ENCODE measurements at places on chromosomes 7 and 10.
A peak's percentile ranks its signal among the peaks of the same experiment; 100 is the strongest.

GRCh38 chr10:43696909-43697483 lies 48.3 kb upstream of the ZNF32 start:
- DNase-seq, result no peak

- peak; percentile 55 for DNase-seq
Measured at GRCh38 chr10:28991333-28992270, 297.3 kb upstream of the LYZL1 start.

DNA sequence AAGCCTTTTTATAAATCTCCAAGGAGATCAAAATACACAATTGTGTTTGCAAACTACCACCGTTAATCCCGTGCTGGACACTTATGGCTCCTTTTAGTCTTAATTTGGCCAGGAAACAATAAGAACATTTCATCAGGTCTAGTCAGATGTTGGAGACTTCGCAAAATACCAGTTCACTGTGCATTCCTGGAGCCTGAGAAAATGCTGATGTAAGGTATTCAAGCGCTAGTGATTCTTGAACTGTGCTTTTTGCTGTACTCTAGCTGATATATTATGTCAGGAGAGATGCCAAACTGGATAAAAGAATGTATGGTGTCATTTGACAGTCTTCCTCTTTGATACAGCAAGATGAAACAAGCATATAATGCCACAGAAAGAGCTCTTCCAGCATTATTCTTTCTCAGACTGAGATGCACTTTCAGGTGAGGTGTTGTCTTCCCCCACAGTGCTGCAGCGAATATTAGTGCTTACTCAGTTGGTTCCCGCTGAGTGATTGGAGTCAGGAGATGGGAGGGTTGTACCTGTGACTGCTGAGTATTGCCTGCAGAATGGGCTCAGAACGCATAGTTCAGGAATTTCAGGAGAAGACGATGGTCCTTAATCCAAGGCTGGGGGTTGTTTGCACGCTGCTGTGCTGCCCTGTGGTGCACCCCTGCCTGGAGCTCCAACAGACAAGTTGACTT lies 59.2 kb downstream of the OGDH start:
- DNase-seq, result no peak

- no peak for DNase-seq
Measured at GRCh38 chr7:1752771-1753563, 82.9 kb downstream of the ELFN1 start.

DNA sequence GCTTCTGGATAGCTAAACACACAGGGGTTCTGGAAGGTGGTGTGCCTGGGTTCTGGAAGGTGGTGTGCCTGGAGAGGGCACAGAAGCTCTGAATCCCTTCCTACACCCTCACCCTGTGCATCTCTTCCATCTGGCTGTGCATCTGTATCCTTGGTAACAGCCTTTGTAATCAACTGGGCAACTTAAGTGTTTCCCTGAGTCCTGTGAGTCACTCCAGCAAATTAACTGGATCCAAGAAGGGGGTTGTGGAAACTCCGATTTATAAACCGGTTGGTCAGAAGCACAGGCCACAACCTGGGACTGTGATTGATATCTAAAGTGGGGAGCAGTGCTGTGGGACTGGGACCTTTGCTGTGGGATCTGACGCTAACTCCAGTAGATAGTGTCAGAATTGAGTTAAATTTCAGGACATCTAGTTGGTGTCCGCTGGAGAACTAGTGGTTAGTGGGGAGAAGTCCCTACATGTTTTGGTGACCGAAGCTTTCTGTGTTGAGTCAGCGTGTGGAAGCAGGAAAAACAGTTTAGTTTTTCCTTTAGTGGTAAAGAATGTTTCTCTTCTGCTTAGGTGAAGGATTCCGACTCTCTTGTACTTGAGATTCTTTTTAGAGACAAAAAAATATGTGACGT lies 228.1 kb downstream of the BMPER start:
- DNase-seq, result no peak

- no peak for DNase-seq
Measured at GRCh38 chr10:133303206-133303605, 5.5 kb downstream of the TUBGCP2 start.

- no peak for DNase-seq
Measured at GRCh38 chr10:29096303-29096824, 192.5 kb upstream of the LYZL1 start.

DNA sequence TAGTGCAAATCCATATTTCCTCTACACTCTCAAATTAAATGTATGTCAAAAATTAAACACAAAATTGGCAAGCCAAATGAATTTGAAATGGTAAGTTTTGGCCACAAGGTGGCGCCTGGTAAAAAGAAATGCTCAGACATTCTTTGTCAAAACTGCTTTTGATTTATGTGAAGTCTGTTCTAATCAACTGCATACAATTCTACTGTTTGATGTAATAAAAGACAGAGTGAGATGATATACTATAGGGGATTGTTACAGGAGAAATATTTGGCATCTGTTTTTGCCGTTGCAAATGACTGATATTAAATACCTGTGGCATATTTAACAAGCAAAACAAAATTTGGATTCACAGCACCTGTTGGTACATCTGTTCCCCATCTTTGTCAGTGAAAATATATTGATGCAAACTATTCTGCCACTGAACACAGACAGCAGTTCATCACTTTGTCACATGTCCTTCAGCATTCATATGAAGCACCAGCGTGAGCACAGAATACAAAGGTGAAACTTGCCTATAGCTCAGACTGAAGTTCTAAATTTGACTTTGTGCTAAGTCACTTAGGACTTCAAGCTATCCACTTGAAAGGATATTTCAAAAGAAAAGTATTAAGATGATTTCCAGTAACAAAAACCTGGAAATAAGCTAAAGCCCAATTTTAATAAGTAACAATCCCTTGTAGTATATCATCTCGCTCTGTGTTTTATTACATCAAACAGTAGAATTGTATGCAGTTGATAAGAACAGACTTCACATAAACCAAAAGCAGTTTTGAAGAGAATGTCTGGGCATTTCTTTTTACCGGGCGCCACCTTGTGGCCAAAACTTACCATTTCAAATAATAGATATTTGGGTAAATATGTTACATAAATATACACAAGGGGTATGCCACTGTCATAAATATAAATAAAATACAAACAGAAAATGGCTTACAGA lies 10.2 kb upstream of the CH25H start:
- peak; percentile 54 for DNase-seq

DNA sequence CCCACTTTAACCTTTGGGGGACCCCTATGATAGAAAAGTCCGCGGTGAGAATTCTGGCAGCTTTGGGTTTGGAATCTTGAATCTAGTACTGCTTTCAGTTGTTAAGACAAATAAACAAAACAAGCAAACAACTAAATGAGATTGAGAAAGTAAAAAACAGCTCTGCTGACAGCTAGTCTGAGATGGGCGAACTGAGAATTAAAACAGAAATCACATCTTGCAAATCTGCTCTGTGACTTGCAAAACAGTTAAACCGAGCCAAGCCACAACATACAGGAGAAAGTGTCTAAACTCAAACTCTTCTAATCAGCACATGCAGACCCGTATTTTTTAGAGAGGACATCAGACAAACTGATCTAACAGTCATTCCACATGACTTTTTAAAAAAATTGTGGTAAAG lies 110.4 kb downstream of the SH2D4B start:
- no peak for DNase-seq

DNA sequence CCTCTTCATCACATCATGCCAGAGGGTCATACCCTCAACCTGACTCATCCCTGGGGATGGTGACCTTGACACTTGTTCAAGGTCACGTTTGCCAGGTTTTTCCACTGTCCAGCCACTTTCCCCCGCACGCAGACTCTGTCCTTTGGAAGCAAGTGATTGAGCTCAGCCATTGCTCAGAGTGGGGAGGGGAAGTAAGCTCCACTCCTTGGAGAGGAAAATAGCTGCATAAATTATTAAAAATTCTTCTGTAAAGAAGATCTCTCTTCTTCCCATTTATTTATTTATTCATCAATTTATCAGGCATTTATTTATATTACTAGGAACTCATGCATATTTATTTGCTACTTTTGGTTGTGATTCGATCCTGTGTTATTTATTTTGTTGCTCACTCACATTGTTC lies 88.0 kb downstream of the GLRX3 start:
- DNase-seq, result no peak

GRCh38 chr10:132320654-132321469 lies 11.1 kb upstream of the LRRC27 start:
- DNase-seq, result no peak

- no peak for DNase-seq
Measured at GRCh38 chr10:54880996-54881395, 80.0 kb upstream of the PCDH15 start.

- DNase-seq, result no peak
Measured at GRCh38 chr10:84108797-84109196, 30.5 kb upstream of the GHITM start.

DNA sequence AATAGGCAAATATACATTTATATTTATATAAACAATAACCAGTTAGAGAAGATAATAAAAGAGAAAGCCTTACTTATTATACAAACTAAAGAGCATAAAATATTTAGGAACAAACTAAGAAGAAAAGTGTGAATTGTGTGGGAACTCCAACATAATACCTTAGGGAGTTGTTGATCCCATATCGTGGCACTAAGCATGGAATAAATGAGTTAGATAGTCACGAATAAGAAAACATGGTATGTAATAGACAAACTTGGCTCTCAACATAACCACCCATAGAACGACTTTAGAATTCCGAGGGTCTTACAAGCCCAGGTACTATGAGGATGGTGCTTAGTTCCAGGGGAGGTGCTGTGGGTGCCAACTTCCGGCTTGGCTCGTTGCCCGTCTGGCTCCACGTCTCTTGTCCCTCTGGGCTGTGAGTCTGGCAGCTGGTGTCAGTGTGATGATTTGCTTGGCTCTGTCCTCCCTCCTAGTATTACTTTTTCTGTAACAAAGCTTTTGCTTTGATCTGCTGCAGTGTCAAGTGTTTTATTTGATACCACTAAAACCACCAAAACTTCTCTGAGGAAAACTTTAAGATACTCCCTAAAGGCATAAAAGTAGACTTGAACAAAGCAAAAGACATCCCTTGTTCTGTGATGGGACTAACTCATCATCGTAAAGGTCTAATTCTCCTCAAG lies 9.5 kb upstream of the RBM20 start:
- DNase-seq, result no peak

GRCh38 chr10:93670372-93670771 lies 32.0 kb downstream of the FRA10AC1 start:
- no peak for DNase-seq

- DNase-seq, result no peak
Measured at GRCh38 chr10:100979791-100980272, 7.5 kb downstream of the MRPL43 start.

- no peak for DNase-seq
Measured at GRCh38 chr7:117090791-117091190, 137.5 kb downstream of the ST7 start.

GRCh38 chr7:27104341-27105058 lies 2.0 kb upstream of the HOXA2 start:
- DNase-seq, result no peak

GRCh38 chr7:72441791-72442190 lies 29.7 kb upstream of the CALN1 start:
- no peak for DNase-seq

- DNase-seq, result peak; percentile 29
Measured at GRCh38 chr10:132677096-132677472, 108.9 kb downstream of the NKX6-2 start.

DNA sequence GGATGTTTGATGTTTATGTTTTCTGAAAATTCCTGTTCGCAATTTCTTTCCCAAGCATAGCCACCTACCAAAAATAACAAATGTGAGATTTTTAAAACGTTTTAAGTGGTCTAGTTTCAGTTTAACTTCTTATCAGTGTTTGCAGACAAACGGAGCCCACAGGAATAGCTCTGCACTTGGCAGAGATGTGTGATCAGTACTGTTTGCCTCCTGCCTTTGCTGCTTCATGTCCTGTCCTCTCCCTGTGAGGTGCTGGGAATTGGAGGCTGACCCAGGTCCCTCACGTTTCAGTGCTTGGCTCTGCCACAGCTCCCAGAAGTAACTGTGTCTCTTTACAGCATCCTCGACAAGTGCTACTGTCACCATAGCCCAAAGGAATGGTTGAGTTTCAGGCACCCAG lies 1.2 kb downstream of the UCN3 start:
- no peak for DNase-seq

- no peak for DNase-seq
Measured at GRCh38 chr7:105705427-105705826, 124.1 kb upstream of the EFCAB10 start.

DNA sequence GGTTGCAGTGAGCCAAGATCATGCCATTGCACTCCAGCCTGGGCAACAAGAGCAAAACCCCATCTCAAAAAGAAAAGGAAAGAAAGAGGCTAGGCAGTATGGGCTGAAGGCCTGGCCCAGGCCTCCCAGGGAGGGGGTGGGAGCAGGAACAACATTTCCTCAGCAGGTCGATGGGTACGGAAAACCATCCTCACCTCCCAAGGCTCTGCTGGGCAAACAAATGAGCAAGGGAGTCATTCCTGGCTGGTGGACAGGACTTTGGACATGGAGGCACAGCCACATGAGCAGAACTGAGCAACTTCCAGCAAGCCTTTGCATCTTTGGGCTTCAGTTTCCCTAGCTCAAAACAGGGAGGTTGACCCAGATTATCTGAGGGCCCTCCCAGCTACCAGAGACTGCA lies 13.0 kb downstream of the OGDHL start:
- no peak for DNase-seq

- no peak for DNase-seq
Measured at GRCh38 chr7:87912121-87912520, 21.9 kb upstream of the ADAM22 start.

DNA sequence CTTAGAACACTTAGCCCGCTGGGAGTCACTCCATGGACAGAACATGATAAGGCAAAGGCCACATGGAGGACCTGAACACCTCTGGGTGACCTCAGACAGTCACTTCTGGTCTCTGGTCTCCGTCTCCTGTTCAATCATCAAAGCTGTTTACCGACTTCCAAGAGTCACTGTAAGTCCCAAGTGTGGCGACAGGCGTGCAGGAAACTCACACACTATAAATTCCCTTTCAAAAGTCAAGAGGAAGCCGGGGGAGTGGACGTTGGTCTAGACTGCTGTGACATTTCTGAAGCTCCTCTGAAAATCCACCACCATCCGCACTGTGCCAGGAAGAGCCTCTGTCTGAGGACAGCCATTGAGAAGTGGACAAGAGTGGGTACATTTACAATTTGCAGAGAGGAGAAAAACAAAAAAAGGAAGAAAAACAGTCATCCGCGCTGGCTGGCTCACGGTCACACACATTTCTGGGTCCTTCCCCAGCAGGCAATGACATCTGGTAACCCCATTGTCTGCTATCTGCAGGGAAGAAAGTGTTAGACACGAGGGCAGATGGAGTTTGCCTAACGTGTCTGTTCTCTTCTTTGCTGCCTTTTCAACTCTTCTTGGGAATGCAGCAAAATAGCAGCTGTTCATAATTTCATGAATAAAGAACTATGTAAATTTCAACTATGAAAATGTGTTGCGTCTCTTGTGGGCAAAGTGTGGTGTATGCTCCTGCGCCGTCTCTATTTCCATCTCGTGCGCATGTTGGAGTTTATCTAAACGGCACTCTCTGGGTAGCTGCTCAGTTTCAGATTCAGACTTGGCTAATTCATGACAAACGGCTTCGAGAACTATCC lies 32.9 kb upstream of the CUX1 start:
- DNase-seq, result no peak

- no peak for DNase-seq
Measured at GRCh38 chr7:31423994-31424393, 83.5 kb upstream of the NEUROD6 start.
